ENCODE measurements at places on chromosomes 5 and 9.

DNA sequence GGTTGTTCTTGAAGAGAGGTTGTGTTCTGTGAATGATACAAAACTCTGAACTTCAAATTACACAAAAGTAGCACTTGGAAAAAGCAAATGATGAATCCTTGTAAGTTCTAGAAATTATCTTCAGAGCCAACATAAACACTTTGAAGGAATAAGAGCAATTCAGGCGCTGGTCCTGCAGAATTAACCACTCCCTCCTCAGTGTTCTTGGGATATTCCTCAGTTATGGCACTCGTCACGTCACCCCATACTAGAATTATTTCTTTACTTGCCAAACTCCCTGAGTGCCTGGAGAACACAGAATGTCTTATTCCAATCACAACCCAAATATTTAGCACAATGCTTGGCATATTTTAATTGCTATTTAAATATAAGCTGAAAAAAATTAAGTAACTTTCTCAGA, 126.3 kb downstream of the EFNA5 start:
- DNase-seq, result no peak

DNA sequence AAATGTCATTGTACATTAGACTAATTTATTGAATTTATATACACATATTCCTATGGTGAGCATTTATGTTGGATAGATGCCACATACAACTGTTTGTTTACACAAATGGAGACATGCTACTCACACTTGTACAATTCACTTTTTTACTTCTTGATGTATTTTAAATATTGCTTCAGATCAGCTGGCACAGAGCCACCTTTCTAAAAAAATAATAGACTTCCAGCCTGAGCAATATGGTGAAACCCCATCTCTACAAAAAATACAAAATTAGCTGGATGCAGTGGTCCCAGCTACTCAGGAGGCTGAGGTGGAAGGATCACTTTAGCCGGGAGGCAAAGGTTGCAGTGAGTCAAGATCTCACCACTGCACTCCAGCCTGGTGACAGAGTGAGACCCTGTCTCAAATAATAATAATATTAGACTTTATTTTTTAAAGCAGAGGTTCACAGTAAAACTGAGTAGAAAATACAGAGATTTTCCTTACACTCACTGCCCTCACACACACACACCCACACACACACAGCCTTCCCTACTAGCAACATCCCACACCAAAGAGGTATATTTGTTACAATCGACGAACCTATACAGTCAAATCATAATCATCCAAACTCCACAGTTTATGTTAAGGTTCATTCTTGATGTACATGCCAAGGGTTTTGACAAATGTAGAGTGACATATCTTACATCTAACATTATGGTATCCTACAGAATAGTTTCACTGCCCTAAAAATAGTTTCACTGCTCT, 16.5 kb upstream of the ADRB2 start:
- peak; percentile 32 for DNase-seq

- peak; percentile 89 for DNase-seq
These were observed 31.7 kb downstream of the MAPKAP1 start for GRCh38 chr9:125674981-125675973.

DNA sequence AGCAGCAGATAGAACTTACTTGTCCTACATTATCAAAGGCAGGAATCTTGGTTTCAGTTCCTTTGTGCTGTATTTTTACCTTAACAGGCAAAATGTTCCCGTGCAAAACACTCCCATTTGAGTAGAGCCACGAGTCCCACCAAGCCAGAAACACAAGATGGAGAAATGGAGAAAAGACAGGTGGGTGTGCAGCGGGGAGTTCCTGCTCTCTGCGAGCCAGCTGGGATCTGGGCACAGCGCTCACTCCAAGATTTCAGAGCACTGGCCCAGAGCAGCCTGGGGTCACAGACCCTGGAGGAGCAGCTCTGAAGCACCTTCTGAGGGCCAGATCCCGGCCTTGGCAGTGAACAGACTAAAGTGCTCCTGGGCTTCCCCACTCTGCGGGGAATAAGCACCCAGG, 2.9 kb downstream of the UCK1 start:
- DNase-seq, result no peak

Data from endothelial cell of umbilical vein (primary cell).